ENCODE measurements at places on chromosomes 16 and 17.
A peak's percentile ranks its signal among the peaks of the same experiment; 100 is the strongest.

DNA sequence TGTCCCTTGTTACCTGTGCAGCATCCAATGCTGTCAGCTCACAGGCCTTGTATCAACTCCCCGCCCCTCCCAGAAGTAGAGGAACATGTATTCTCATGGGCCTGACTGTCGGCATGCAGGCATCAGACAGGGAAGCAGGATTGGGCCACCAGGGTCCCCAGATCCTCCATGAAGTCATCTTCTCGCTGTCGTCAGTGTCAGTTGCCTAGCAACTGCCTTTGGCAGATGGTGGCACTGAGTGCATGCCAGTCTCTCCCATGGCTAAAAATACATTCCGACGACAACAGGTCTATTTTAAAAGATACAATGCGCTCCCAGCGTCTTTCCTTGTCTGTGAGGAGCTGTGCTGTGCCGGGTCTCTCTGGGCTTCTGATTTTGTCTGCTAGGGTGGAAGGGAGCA, 36.8 kb upstream of the CES5A start:
- DNase-seq = no peak

DNA sequence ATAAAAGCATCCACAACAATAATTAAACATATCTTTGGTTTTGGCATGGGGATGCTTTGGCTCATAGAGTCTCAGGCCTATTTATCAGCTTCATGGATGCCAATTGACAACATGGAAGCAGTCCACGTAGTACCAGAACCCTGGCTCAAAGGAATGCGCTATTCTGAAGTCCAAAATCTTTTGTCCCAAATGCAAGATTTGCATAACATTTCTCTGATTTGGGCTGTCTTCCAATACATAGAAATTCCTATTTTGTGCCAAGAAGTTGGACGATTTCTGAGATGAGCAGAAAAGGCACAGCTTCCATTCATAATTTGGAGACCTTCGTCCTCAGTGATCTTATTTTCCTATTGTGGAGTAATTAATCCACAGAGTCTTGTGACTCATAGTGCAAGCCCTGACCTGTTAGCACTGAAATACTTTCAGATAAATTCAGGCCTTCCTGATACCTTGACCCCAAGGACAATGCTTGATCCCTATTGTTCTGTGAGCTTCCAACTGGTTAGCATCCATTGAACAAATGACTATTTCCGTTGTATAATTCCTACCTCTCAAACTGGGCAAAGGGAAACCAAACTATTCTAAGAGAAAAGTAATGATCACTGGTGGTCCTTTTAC, 78.4 kb upstream of the CDH11 start:
- DNase-seq = no peak

DNA sequence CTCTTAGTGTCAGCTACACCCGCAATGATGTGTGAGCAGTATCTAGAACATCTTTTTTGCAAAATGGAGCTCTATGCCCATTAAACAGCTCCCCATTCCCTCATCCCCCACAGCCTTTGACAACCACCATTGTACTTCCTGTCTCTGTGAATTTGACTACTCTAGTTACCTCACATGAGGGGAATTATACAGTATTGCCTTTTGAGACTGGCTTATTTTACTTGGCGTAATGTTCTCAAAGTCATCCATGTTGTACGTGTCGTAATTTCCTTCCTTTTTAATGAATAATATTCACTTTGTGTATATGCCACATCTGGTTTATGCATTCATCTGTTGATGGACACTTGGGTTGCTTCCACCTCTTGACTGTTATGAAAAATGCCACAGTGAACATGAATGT, 23.2 kb upstream of the CCL22 start:
- no peak for DNase-seq

- DNase-seq = no peak
Observed at GRCh38 chr17:79757140-79757745, 20.7 kb upstream of the CBX2 start.

GRCh38 chr16:68814516-68814915, 28.8 kb upstream of the TANGO6 start:
- no peak for DNase-seq

GRCh38 chr17:21530311-21530710, 154.2 kb downstream of the KCNJ12 start:
- no peak for DNase-seq

DNA sequence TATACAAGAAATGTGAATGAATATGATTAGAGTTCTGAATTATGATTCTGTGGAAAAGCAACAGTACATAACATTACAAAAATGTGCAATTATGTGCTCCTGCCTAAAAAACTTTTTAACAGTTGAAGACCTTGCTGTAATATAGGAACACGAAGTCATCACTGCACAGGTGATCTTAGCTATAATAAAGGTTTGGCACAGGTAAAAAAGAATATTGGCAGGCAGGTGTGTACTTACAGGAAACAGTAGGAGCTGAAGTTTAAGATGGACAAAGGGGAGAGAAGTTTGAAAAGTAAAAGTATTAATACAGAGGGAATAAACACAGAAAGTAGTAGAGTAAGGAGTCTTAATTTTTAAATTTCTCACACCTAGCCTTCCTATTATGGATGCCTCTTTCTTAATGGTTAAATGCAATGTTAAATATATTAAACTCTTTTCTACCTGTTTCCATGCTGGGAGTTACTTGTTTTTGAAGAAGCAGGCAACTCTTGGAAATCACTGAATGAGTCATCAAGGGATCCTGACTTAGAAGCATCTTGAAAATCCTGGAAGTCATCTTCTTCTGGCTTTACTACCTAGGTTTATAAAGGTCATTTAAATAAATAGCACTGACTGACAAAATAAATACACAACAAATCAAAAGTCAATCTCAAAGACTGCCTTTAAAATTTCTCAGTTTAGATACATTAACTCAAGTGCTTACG, 40.7 kb downstream of the SYNRG start:
- no peak for DNase-seq

- DNase-seq = no peak
Observed at GRCh38 chr16:77191259-77191969, 424 bp downstream of the MON1B start.

GRCh38 chr16:72355561-72355960, 183.6 kb upstream of the PMFBP1 start:
- peak; percentile 27 for DNase-seq

DNA sequence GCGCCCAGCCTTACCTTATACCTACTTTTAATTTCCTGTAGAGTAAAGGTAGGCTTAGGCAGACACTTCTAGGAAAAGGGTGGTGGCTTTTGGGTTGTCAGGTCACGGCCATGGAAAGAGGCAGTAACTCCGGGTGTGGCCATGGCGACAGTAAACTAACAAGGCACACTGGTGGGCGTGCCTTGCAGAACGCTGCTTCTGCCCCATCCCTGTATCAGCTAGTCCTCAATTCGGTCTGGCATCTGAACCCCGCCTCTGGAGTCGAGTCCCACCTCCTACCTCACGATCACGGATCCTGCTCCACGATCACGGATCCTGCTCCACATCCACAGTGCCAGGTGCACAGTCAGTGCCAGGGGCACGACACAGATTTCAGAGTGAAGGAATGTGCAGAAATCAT, 5.6 kb downstream of the ADCY9 start:
- DNase-seq = no peak

DNA sequence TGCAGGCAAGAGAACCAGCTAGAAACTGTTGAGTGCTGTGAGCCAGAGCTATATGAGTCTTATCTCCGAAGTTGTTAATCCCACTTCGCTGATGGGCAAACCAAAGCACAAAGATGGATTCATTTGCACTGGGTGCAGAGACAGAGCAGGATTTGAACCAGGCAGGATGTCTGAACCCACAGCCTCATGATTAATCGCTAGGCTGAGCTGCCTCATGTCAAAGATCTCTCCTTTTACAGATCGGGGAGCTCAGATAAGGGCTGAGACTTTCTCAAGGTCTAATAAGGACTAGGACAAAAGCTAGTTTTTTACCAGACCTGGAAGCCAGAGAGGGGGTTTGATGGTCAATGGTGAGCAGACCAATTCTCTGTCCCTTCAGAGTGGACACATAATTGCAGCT, 51.5 kb downstream of the GINS3 start:
- DNase-seq = no peak

DNA sequence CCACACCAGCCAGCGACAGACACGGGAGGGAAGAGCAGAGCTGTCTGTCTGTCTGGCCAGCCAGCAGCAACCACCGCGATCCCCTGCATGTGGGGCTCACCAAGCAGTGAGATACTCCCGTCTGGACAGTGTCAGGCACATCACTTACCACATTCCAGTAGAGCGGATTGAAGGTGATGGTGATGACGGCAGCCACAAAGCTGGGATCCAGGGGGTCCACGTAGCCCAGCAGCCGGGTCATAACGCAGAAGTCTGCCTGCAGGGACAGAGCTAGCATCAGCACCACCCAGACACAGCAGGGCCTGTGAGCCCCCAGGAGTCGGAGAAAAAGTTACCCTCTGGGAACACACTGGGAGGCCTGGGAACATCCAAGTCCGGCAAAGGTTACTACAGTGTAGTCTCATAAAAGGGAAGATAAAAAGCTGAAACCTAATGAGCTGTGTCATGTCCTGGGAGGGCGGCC, 14.7 kb downstream of the PEMT start:
- DNase-seq = no peak

DNA sequence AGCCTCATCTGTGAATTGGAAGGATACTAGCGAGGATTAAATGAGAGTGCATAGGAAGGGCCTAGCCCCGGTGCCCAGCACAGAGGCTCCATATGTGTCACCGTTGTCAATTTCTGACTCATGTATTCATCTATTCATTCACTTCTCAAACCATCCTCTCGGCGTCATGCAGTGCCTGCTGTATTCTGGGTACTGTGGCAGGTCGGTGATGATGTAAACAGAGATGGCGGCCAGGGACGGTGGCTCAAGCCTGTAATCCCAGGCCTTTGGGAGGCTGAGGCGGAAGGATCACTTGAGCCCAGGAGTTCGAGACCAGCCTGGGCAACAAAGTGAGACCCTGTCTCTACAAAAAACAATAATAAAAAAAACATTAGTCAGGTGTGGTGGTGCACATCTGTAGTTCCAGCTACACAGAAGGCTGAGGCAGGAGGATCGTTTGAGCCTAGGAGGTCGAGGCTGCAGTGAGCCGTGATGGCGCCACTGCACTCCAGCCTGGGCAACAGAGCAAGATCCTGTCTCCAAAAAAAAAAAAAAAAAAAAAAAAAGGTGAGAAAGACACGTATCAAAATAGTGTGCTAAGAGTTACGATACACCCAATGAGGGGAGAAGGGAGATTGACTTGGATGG, 4.3 kb upstream of the PPP1R1B start:
- no peak for DNase-seq

DNA sequence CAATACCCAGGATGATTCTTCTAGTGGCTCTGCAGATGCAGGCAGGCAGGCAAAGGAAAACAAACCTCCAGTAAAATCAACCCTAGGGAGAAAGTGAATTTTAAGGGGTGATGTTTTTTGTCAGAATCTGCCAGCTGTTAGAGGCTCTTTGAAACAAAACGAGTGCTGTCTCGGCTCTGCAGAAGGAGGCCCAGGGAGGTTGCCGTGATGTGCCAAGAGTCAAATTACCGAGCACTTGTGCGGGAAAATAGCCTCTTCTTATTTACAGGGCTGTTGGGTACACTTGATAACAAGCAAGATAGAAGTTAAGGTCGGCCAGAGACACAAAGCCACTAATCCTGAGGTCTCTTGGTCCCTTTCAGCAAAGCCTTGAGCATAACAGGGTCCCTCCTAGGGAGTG, 68.9 kb upstream of the EEF2KMT start:
- no peak for DNase-seq

DNA sequence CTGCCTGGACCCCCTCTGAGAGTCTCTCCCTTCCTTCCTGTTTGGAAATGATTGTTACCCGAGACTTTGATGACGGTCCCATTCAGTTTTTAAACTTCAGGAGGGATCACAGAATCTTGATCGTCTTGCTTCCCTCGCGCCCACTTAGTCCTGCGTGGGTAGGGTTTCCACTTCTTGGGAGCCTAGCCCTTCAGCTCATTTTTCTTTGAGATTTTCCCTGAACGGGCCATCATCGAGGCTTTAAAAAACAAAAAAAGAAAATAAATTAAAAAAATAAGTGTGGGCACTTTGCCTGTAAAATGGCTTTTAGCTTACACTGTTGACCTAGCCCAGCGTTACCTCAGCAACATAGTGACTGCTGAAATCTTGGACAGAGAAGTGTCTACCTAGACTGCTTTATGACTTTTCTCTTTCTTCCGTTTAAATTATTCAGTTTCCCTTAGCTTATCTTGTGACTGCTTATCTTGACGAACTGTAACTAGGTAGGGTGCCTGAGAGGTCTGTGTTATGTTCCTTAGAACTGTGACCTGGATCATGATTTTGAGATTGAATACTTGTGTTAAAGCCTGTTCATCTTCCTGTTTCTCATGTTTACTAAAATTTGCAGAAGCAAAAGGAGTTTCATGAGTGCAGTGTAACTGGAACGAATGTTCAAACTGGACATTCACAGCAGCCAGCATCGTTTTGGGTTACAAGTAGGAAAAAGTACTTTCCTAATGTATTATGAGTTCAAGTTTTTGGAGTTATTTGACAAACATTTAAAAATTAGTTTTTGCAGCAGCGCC, 874 bp downstream of the WWP2 start:
- DNase-seq = no peak

DNA sequence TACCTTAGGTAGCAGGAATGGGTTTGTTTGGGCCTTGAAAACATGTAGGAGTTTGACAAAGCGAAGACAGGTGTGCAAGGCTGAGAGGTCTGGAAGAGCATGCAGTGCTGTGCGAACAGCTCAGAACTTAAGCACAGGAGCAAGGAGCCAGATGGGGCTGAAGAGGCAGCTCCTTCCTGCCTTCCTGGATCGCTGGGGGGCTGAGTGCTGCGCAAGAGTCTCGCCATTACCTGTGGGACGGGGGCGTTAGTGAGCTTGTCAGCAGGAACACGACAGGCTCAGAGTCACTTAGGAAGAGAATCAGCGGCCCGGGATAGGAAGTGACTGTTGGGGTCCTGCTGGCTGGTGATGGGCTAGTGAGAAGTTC, 464 bp upstream of the MRM1 start:
- no peak for DNase-seq
